ENCODE measurements at places on chromosomes 2 and 18.

DNA sequence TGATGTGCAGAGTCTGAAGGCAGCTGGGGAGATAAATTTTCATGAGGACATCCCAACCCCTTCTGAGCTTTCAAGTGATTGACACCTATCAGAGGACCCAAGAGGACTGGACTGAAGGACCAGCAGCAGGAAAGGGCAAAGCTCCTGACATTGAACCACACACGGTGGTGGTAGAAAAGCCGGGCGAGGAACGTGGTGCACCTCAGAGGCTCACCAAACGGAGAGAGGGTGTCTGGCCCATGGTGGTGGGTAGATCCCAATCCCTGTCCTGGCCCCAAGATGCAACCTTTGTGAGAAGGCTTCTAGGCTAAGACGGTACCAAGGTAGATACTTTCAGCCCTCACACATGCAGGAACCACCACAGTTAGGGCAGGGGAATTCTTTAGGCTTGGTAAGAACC lies 52.1 kb downstream of the FRZB start:
- no peak for DNase-seq

DNA sequence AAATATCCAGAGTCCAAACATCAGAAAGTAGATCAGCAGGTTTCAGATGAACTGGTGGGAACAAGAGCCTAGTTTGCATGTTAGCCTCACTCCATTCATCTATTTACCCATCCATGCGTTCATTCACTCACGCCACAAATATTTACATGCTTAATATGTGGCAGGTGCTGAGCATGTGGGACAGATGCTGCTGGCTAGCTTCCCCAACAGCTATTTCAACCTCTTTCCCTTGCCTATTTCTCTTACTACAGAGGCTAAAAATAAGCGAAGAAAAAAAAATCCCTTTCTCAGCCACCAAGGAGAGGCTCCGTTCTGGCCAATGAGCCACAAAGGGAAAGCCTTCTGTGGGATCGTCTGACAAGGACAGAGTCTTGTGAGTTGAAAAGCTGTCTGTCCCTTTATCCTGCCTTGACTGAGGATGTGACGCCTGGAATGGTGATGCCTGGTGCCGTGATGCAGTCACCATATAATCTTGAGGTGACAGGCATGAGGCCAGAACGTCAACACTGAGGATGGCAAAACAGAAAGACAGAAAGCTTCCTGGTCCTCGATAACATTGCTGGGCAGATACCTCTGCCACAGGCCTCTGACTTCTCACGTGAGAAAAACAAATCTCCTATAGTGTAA lies 78.2 kb downstream of the KCTD1 start:
- no peak for DNase-seq

DNA sequence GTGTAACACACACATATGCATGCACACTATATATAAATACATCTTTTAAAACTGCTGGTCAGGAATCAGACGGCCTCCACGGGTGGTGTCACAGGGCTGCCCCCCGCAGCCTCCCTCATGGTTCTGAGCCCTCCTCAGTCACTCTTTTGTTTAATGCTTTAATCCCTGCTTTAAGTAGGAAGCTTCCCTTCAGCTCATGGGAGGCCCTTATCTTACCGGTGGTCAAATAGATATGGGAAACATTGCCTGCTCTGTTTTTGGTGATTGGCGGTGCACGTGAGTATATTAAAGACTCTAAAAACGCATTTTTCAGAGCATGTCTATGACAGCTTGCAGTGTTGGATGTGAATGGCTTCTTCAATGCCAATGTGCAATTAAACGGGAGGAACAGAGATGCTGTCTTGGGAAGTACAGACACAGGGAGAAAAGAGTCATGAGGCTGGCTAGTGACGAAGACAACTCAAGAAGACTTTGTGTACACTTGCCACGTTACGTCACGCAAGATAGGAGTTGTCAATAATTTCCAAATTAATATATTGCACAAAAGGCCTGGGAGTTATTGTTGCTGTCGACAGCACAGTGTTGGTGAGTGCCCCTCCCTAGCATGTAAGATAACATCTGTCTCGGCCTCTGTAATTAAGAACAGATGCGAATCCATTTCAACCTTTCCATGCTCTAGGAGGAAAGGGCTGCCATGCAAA lies 23.3 kb downstream of the GNLY start:
- DNase-seq = no peak

DNA sequence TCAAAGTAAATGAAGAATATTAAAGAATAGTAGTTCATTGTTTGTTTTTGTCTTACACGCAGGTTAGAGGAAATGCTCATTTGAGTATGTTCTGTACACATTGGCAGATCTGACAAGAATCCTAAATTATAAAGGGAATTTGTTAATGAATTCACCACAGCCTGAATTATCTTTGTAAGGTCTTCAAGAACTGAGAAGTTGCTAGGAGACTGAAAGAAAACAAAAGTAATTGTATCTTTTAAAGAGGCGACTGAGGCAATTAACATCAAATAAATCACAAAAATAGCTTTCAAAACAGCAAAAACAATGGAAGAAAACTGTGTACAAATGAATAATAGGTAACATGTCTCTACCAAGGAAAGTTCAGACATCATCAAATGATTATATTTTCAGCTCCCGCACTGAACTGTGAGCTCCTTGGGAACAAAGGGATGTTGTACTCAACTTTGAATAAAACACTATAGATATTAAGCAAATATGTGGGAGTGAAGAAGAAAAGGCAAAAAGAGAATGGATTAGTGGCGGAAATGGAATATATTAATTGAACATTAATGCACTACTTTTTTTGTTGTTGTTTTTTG lies 51.7 kb upstream of the ATIC start:
- no peak for DNase-seq

- no peak for DNase-seq
Observed at GRCh38 chr2:239418918-239419317, 18.1 kb upstream of the HDAC4 start.

GRCh38 chr2:42168459-42169099 lies 574 bp upstream of the EML4 start:
- DNase-seq = no peak

- no peak for DNase-seq
Observed at GRCh38 chr2:134079373-134079772, 174.5 kb upstream of the MGAT5 start.

DNA sequence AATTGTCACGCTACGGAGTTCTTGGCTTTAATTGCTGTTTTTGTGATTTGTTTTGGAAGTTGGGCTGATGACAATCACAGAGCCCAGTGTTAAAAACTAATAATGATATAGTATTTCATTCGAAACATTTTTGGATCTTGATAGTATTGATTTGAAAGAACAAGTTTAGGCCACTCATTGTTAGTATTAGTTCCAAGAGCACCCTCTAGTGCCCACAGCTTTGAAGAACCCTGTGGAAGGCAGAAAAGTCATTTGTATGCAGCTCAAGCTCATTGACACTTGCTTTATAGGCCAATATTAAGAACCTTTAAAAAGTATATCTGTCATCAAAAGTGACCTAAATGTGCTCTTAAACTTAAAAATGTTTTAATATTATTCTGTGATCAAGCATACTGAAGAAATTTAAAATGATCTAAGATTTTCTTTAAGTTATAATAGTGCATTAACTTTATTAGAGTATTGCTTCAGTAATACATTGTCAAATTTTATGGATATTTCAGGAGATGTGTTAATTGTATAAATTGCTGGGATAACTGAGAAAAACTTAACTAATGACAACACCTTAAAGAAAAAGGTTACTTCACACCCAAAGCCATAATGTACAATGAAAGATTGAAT lies 191.0 kb downstream of the GRB14 start:
- DNase-seq = peak; percentile 60

GRCh38 chr2:12236136-12236844 lies 480.4 kb upstream of the TRIB2 start:
- DNase-seq = no peak

- DNase-seq = no peak
Observed at GRCh38 chr18:23380001-23380550, 73.0 kb upstream of the RIOK3 start.

DNA sequence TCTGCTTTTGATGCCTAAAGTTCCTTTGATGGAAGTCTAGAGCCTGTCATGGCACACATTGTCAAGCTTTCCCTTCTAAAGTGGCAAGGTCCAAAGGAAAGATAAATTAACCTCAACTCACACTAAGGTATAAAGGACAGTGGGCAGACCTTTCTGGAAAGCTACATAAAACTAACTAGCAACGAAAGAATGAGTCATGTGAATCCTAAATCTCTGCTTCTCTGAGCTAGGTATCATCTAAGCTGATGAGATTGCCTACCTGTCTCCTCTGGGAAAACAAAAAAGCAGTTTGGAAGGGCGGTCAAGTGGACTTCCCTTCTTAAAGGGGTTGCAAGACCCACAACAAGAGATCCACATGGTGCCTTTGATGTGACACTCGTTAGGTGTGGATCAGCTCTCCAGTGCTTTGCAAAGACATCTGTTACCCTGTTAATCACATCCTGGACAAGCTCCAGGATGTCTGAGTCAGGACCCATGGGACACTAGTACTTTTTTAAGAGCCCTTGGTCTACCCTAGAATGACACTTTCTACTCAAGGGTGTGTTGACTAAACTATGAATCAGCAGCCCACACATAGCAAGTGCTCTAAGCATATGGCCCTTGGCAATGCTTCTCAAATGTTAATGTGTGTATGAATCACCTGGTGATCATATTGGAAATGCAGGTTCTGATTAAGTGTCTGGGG lies 173.5 kb downstream of the ALK start:
- DNase-seq = peak; percentile 99

GRCh38 chr2:26088038-26088643 lies 54.3 kb downstream of the RAB10 start:
- DNase-seq = peak; percentile 39

DNA sequence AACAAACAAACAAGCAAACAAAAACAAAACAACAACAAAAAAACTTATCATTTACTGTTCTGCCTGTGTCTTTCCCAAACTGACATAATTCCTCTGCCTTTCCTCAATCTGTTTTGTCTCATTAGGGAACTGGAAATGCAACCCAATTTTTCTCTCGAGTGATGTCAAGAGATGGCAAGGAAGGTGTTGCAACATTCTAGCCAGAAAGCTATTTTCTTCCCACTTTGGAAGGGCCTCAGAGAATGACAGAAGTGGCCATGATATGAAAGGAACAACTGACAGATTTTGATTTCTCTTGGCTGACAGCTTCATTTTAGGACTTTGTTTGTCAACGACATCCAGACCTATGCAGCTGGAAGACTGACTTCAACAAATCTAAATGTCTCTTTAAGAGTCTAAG lies 24.7 kb downstream of the RND3 start:
- no peak for DNase-seq

DNA sequence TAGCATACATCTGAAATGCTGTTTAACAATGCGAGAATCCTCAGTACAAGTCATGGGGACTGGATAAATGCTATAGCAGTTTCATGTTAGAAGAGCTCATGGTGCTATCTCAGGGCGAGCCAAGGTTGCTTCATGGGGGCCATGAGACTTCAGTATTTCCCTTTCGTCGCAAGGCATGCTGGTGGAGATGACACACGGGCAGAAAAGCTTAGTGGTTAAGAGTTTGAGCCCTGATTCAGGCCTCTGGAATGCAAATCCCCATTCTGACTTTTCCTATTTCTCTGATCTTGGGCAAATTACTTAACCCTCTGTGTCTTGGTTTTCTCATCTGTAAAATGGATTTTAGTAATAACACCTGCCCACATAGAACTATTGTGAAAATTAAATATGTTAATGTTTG lies 57.4 kb upstream of the EPHA4 start:
- DNase-seq = peak; percentile 60
